Central memory CD4-positive, alpha-beta T cell (primary cell): ENCODE measurements at places on chromosomes 5 and 9.

- no peak for DNase-seq
Observed at GRCh38 chr5:119078861-119079260, 8.0 kb downstream of the DMXL1 start.

- no peak for DNase-seq
Observed at GRCh38 chr9:129335464-129336129, 157.5 kb upstream of the IER5L start.

GRCh38 chr9:96460470-96460869, 10.5 kb downstream of the HABP4 start:
- no peak for DNase-seq

DNA sequence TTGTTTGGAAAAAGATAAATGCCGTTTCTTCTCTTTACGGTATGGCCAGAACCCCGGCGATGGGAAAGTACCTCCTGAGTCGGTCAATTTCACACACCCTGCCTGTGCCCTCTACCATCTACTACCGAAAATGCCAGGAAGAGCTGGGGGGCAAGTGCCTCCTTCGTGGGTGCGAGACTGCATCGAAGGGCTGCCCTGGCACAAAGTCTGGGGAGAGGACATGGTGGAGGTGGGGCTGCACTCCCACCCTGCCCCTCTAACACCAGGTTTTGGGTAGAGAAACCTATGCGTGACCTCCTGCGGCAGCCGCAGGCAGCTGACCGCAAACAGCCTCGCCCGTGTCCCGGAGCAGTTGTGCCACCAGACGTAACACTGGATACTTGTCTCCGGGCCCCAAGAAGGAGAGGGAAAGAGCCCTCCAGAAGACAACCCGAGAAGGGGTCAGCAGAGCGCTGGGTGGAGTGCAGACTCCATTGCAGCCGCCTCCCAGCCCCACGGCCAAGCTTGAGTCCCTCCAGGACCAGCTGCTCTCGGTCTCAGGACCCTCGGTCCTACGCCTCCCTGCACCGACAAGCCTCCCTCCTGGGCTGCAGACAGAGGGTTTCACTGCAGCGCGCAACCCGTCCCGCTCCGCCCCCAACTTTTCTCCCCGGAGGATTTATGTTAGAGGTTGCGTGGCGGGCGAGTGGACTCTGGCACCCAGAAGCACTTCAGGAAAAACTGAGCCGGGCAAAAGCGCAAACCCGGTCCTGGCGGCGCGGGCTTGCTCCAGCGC, 823 bp upstream of the PRDM6 start:
- no peak for DNase-seq

GRCh38 chr5:82656341-82656761, 378.2 kb upstream of the RPS23 start:
- no peak for DNase-seq

DNA sequence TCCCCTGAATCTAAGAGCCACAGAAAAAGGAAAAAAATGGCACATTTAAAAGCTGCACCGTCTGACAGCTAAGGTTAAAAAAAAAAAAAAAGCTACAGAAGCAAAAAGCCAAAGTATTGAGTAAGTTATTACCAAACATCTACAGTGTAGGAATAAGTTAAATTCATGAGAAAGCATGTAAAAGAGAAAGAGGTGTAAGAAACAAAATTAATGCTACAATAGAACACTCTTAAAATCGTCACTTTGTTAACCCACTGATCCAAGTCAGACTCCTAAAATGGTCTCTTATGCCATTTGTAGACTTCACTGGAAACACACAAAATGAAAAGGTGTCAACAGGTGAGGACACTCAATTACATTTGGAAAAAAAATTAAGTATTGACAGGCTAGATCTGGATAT, 120.2 kb downstream of the SSBP2 start:
- peak; percentile 0 for DNase-seq

DNA sequence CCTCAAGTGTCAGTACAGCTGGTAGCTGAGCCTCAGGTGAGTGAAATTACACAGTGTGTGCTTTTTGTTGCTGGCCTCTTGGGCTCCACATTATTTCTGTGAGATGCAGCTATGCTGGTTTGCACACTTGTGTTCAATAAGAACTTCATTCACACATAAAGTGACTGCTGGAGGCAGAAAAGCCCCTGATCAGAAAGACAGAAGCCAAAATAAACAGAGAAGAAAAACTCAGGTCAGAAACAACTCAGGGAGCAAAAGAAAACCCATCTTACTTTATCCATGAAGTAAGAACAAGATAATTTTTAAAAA, 15.1 kb downstream of the PNPLA7 start:
- no peak for DNase-seq

- no peak for DNase-seq
Observed at GRCh38 chr5:1836176-1836890, 35.1 kb downstream of the NDUFS6 start.

- DNase-seq: no peak
Observed at GRCh38 chr5:73496984-73497457, 1.2 kb upstream of the BTF3 start.

- DNase-seq: peak; percentile 12
Observed at GRCh38 chr5:32276173-32276853, 36.4 kb downstream of the MTMR12 start.

DNA sequence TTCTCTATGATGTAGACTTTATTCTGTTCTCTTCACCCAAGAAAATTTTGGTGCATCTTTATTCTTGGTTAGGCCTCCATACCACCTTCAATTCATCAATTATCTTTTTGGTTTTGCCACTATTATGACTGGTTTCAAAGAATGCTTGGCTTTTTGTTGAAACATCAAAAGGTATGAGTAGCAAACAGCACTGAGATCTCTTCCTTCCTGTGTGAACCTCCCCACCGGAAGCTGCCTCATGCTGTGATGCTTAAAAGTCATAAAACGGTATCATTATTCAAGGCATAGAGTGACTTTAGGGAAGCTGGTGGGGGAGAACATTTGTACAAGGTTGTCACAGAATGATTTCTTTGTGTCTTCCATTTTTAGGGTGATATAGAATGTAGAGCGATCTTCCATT, 70.6 kb downstream of the IQGAP2 start:
- DNase-seq: peak; percentile 81

GRCh38 chr5:118440496-118440895, 547.9 kb downstream of the DTWD2 start:
- no peak for DNase-seq

DNA sequence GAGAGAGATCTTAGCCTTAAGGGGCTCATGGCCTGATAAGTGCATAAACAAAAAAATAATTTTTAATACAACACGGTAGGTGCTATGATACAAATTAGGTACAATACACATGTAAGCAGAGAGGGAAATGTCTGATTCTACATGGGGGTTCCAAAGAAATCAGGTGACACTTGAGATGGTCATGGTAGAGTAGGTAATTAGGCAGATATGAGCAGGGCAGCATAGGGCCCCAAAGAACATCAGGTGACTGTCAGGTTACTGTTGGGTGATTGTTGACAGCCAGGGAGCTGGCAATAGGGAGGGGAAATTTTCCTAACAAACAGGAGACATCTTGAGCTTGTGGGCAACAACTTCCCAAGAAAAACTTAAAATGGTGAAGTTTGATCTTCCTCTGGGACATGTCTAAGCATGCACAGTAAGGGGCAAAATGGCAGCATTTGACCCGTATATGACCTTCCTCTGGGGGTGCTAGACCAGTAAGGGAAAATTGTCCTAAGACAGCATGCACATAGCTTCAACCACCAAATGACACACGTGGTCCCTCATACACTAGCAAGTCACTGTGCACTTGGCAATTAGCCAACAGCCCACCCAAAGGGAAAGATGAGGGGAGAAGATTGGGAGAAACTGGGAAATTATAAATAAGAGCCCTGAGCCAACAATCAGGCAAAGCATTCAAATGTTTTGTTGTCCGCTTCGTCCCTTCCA, 37.3 kb upstream of the TENT4A start:
- DNase-seq: no peak

DNA sequence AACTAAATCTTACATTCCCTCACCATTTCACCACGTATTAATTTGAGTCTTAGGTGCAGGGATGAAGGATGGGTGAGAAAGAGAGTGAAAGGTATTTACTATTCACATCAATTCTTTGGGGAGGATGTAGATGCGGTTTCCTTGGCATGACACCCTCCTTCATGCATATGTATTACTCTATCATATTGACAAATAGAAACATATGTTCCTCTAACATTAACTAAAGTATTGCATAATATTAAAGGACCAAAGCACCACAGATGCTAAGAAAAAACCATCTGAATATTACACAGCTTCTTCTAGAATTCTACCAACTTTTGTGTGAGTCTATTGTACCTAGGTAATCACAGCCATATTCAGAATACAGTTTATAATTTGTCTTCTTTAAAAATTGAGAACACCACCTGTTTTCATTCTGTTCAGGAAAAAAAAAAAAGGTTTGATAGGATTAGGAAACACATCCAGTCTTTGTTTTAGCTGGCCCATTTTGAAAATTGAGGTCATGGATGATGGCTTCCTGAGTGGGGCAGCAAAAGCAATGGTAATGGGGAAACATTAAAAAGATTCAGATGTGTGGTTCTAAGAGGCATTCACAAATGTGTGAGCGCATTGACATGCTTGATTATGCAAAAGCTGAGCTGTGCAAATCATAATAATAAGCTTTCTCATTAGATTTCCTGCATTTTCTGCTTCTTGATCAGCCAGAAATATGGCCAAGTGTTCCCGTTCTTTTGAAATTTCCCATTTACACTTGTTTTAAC, 1011.5 kb upstream of the NUDT12 start:
- DNase-seq: no peak

DNA sequence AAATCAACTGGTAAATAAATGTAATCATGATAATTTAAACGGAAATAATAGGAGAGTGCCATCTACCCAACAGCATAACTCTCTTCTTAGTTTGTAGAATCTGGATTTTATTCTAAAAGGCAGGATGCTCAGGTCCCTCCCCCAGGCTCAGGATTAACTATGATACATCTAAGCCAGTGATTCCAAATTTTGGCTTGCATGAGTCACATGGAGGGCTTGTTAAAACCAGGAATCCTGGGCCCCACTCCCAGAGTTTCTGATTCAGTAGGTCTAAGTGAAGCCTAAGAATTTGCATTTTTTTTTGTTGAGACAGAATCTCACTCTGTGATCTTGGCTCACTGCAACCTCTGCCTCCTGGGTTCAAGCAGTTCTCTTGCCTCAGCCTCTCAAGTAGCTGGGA, 62.3 kb upstream of the ZFR start:
- DNase-seq: no peak

- no peak for DNase-seq
Observed at GRCh38 chr5:58231041-58231440, 228.8 kb downstream of the PLK2 start.

- no peak for DNase-seq
Observed at GRCh38 chr5:134846641-134846960, 833 bp downstream of the C5orf24 start.

- DNase-seq: no peak
Observed at GRCh38 chr5:96093340-96093739, 131.7 kb upstream of the ELL2 start.

- DNase-seq: no peak
Observed at GRCh38 chr9:93121316-93122241, 12.5 kb downstream of the NINJ1 start.

GRCh38 chr5:145509336-145510136, 325.6 kb downstream of the PRELID2 start:
- DNase-seq: no peak

DNA sequence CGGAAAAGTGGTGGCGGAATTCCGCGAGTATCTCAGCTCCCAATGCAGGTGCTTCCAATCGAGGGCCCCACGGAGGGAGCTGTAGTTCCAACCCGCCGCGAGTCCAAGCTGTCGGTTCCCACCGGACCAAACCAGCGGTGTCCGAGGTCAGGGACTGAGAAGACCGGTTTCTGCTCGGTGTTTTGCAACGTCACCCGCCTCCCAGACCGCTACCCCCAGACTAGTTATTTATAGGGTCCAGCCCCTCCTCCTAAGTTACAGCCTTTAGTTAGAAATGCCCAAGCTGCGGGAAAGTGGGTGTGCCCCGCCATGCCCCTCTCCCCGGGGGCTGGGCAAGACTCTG, 677 bp upstream of the MYORG start:
- no peak for DNase-seq

DNA sequence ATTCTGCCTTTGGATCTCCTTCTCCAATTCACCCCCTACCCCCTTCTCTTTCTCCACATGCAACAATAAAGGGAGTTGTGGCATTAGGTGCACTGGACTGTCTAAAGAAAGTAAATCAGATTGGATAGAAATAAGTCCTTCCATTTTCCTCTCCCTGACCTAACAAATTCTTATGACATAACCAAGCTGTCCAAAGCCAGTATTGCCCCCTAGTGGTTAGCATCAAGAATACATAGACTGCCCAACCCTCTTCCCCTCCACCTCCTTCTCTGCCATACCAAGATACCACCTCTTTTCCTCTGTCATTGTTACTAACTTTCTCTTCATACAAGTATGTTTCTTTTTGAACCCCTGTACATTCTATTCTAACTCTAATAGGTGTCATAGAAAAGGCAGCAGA, 45.7 kb downstream of the PPARGC1B start:
- no peak for DNase-seq
